HFF-Myc (cell line): ENCODE measurements at places on chromosomes 5 and 9.

DNA sequence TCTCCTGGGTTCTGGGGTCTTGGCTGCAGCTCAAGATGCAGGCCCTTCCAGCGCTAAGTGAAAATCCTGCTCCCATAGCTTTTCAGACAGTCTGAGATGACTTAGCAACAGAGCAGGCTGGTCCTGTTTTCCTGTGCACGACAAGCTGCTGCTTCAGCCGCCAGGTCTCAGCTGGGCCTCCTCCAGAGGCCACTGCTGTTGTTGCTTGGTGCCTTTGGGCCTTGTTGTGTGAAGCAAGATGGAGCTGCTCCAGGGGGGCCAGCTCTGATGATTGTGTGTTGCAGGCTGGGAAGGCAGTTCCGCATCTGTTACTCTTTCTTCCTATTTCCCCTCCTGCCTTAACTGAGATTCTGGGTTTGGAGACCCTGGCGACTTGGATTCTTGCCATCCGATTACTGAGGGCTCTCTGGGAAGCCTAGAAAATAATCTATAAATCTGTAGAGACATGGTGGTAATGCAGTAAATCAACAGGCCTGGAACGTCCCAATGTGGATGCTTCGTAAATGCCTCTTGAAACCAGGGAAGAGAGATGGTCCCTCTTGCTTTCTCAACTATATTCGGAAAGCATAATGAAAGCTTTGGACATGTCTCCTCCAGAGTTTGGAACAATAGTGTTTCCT, 3.2 kb downstream of the MAP1B start:
- no peak for DNase-seq

DNA sequence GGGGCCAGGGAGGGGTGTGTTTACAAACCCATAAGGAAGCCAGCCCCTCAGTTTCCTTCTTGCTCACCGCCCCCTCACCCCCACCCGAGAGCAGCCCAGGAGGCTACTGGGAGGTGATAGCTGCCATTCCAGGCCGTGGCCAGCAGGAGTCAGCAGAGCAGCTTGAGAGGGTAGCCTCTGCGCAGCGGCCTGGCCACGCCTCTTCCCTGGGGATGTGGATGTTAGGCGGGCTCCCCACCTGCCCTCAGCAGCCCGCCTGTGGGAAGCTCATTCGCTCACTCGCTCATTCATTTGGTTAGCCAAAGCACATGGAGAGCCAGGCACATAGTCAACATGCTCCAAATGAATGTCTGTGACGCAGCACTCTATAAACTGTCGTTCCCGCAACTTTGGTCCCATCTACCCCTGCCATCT, 6.1 kb upstream of the DPM2 start:
- no peak for DNase-seq

DNA sequence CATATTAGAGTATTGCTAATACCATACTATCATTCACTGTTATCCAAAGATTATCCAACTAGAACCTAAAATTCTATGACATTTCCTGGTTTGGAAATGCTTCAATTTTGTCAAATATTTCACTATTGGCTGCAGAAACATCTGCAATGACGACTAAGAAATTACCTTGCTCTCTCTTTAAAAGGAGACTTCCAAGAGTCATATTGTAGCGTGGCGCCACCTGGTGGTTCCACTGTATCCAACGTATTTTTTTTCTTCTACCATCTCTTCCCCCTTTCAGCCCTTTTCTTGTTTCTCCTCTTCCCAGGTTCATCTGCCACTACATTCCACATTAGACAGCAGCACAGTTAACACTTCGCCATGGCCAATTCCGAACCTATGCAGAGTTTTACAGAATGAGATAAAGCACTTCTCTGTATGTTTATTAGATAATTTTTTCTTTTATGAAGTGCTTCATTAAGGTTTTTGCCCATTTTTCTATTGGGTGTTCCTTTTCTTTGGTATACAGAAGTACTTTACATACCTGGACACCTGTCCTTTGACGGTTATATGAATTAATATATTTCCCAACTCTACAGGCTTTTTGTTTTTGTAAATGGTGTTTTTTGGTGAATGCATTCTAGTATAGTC, 153.5 kb downstream of the CDC42SE2 start:
- DNase-seq = peak; percentile 61

- DNase-seq = no peak
Measured at GRCh38 chr9:27227192-27227591, 69.8 kb downstream of the EQTN start.

DNA sequence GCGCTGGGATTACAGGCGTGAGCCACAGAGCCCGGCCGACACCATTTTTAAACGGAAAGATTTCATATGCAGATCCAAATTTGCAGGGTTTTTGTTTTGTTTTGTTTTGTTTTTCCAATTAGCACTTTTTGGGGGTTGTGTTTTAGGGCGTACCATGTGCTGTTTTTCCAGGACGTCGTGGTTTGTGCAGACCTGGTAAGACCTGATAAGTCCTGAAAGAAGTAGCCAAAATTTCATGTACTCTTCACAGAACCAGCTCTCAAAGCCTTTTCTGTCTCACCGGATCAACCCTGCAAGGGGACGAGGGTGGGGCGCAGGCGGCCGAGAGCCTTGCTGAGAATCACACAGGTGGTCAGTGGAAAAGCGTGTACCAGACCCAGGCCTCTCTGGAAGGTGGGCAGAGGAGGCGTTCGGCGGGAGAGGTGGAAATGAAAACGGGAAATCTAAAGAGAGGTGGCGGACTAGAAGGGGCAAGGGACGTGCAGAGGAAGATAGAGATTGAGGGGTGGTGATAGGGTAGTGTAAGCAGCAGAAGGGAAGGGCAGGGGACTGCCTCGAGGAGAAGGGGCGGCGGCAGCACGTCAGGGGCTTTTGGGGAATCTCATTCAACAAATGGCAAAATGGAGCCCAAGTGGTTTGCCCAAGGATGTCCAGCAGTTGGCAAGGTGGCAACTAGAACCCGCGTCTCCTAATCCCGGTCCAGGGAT, 1.1 kb upstream of the FAF2 start:
- DNase-seq = no peak
